ENCODE measurements at places on chromosomes 6 and 20. TPM values are rescaled to one million over a fixed set of nuclear protein-coding genes. Genes with fewer than 3 reads are reported as not detected.

DNA sequence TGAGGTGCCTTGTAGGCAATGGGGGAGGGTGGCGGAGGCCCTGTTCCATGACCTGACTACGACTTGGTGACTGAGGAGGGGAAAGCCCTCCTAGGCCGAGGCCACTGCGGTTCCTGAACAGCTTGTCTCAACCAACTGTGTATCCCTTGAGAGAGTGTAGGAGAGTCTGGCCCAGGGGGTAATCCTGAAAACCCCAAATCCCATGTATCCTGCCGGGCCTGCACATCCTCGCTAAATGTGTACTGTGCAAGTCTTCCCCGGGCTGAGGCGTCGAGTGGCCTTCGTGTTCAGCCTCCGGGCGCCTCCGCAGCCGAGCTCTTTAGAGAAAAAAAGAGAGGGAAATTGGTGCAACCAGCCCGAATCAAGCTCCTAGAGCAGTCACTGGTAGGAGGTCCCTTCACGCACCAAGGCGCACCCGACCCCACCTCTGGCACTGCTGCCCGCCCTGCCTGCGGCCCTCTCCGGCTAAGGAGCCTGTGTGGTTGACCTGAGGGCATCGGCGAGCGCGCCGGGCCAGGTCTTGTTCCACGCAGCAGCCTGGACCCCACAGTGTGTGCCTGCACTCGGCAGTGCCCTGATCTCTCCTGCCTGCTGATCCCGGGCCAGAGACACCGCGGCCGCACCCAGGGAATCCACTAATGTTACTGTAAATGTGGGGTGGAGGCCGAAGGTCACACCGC lies 7.3 kb downstream of the SIM1 start:
- H3K36me3 ChIP-seq, result no peaks in the 10 kb centered on the region
- DNase-seq, result no peak
- no peak overlapping the region for H3K4me3 ChIP-seq
- H3K27me3 ChIP-seq, result peaks cover 99% of the 10 kb centered on the region

- H3K27me3 ChIP-seq, result no peaks in the 10 kb centered on the region
- no peaks in the 10 kb centered on the region for H3K4me1 ChIP-seq
- no peak for DNase-seq
These were observed 60.8 kb downstream of the UBR2 start for GRCh38 chr6:42624601-42625000.

- no peak overlapping the region for H3K4me3 ChIP-seq
- H3K36me3 ChIP-seq, result no peaks in the 10 kb centered on the region
- H3K4me1 ChIP-seq, result peaks cover 3% of the 10 kb centered on the region
- DNase-seq, result no peak
These were observed 6.9 kb upstream of the VEGFA start for GRCh38 chr6:43762966-43763695.

DNA sequence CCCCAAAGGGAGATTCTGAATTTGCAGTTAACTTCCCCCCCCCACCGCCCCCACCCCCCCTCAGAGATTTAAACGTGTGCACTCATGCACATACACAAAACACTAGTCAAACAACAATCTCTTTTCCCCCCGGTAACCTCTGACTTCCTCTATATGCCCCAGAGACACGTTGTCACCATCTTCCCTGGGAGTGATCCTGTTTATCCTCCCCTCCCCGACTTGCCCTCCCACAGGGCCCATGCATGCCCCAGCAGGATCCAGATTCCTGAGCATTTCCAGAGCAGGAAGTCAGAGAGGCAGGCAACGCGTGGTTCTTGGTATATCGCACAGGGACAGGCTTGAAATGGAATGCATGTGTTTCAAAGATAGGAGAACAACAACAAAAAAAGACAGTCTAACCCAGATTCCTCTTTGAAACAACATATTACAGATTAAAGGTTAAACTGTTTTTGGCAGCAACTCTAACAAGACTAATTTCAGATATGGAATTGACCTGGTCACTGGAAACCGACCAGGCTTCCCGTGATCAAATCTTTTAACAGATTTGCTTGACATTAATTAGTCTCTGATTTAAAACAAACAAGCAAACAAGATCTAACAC lies 1.3 kb downstream of the BLCAP start:
- DNase-seq, result no peak
- no peaks in the 10 kb centered on the region for H3K27me3 ChIP-seq
- peaks cover 23% of the 10 kb centered on the region for H3K4me1 ChIP-seq
- peak overlapping the region; percentile 97 for H3K27ac ChIP-seq

DNA sequence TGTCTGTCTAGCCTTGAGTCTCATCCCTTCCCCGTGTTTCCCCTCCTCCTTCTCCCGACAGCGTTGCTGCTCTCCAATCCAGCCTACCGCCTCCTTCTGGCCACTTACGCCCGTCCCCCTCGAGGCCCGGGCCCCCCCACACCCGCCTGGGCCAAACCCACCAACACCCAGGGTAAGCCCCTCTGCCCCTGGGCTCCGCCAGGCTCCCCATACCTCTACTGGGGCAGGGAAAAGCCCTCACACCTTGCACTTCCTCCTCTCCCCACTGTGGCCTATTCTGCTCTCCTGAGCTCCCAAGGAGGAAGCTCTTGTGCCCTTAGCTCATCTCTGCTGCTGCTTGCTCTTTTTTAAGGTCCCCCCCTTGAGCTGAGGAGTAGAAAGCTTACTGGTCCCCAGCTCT lies 11.0 kb downstream of the DDR1 start:
- no peaks in the 10 kb centered on the region for H3K4me1 ChIP-seq
- no peaks in the 10 kb centered on the region for H3K27me3 ChIP-seq
- H3K27ac ChIP-seq, result no peak overlapping the region
- DNase-seq, result no peak
- peaks cover 63% of the 10 kb centered on the region for H3K36me3 ChIP-seq

DNA sequence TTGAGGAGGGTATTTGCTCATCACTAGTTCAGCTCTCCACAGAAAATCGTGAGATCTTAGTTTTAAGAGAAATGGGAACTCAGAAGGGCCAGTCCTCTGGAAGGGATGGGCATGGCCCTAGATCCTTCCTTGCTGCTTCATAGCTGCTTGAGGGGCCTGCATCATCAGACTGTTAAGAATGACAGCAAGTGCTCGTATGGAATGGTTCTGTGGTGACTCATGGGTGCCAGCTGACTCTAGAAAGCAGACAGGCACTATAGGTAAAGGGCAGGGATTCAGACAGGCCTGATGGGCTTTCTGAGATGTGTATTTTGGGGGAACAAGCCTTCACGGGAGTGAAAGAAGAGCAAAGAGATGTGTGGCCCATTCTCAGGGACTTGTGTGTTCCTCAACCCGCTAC lies 90.8 kb downstream of the MYLK4 start:
- H3K36me3 ChIP-seq, result no peaks in the 10 kb centered on the region
- no peak overlapping the region for H3K4me3 ChIP-seq
- H3K27me3 ChIP-seq, result no peaks in the 10 kb centered on the region
- no peak overlapping the region for H3K27ac ChIP-seq

DNA sequence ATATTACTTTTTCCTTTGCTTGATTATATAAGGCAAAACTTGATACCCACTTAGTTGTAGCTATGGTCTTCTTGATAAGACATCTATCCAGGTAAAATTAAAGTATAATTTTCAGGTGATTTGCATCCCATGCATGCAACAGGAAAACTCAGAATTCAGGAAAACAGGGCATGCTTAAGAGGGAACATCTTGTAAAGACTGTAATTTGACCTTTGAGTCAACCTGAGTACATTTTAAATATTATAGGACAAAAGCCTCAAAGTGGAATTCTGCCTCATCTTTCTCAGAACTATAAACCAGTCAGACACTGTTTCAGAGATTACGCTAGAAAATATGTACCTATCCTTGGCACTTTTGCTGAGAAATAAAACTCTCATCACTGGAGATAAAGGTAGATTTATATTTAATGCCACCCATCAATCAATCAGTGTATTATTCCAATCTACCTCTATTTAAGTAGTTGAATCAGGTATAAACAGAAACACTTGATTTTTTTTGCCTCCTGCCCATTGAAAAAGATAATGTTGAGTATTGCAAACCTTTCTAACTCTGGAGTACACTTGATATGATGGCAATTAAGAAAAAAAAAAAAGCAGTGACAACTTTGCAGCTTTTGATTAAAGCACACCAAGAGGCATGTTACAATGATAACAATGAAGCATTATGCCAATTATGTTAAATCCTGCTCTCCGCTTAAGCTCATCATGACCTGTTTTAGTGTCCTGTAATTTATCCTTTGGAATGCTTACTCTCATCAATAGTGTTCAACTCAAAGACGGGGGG lies 2.8 kb downstream of the CITED2 start:
- peaks cover 47% of the 10 kb centered on the region for H3K4me1 ChIP-seq
- peaks cover 6% of the 10 kb centered on the region for H3K36me3 ChIP-seq
- H3K27me3 ChIP-seq, result no peaks in the 10 kb centered on the region
- DNase-seq, result no peak

DNA sequence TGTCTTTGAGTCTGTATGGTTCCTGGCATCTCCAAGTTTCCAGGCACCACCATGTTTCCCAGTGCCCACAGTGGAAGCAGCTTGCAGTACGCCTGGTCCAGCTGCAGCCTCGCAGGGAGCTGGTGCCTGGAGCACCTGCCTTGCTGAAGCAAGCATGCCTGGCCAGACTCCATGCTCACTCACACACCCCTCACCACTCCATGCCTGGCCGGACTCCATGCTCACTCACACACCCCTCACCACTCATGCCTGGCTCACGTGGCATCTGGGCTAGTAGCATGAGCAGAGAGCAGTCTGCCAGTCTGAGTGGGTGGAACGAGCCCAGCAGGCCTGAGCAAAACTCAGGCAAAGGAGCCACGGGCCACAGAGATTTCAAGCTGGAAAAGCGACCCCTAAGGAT lies 214.3 kb downstream of the TFAP2C start:
- no peak overlapping the region for H3K27ac ChIP-seq
- DNase-seq, result no peak
- H3K36me3 ChIP-seq, result no peaks in the 10 kb centered on the region
- H3K4me1 ChIP-seq, result no peaks in the 10 kb centered on the region
- H3K4me3 ChIP-seq, result no peak overlapping the region

DNA sequence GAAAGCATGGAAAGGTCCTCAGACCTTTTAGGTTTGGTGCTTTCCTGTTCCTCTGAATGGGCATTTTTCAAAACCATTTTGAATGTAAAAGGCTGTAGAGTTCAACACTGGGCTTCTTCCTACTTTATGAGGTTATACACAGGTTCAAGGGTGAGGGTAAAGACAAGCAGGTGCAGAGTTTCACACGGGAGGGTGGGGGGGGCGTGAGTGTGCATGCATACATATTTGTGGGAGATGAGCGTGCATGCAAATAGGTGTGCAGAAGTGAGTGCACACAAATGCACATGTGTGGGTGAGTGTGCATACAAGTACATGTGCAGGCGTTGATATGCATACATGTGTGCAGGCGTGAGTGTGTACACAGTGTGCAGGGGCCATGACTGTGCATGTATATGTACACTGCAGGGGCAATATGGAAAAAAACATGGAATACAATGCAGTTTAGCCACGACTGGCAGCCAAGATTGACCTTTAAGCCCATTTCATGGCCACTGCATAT lies 183.1 kb downstream of the GMPR start:
- H3K4me1 ChIP-seq, result peaks cover 11% of the 10 kb centered on the region
- no peaks in the 10 kb centered on the region for H3K36me3 ChIP-seq
- no peak for DNase-seq
- H3K27ac ChIP-seq, result peak overlapping the region; percentile 59

GRCh38 chr6:156851454-156851921 lies 74.3 kb downstream of the ARID1B start:
- DNase-seq, result no peak
- H3K27ac ChIP-seq, result no peak overlapping the region
- peaks cover 44% of the 10 kb centered on the region for H3K4me1 ChIP-seq
- no peak overlapping the region for H3K4me3 ChIP-seq

DNA sequence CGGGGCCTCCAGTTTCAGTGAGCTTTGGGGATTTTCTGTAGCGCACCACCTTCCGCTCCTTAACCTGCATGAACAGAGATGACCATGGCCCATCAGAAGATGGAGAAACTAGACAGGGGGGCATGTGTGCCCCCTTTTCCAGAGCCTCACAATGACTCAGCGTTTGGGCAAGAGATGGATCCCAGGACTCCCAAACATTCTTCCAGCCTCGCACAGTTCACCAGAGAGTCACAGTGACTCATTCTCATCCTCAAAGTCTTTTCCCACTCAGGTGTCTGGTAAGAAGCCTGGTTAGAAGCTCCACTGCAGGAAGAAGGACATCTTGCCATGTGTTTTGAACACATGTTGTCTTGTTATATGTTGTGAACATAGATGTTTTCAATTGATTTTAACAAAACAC lies 76.2 kb upstream of the FRMD1 start:
- H3K36me3 ChIP-seq, result no peaks in the 10 kb centered on the region
- H3K27me3 ChIP-seq, result peaks cover 24% of the 10 kb centered on the region
- no peak for DNase-seq
- no peak overlapping the region for H3K4me3 ChIP-seq

NKAIN4 gene
- not detected for total RNA-seq

DNAAF9 gene
- 16.9 TPM for total RNA-seq

CLIC5 gene
- 44.3 TPM for total RNA-seq

ZNF512B gene
- 16.9 TPM for total RNA-seq

Data from left lung (tissue), 14 donors.